Glomerular endothelial cell (primary cell): ENCODE measurements at places on chromosomes 13 and 19.

GRCh38 chr13:109776575-109776974 lies 9.8 kb downstream of the IRS2 start:
- DNase-seq: no peak

- no peak for DNase-seq
Observed at GRCh38 chr19:35265900-35266519, 2.8 kb upstream of the USF2 start.

DNA sequence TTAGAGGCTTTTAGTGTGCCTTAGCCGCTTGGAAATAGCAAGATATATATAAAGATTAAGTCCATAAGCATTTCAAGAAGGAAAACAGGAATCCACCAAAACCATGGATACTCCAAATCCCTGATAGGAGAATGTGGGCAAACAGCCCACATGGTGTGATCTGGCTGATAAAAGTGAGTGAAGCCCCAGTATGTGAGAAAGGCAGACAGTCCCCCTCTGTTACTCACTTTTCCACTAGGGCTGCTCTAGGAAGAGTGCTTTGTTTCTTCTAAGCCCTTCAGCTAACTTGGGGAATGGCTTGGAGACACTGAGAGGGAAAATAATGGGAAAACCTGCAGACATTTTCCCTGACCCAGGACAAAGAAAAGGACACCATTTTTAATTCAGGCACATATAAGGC lies 802.3 kb upstream of the PRR20A start:
- no peak for DNase-seq

GRCh38 chr13:110217811-110218210 lies 89.1 kb downstream of the COL4A1 start:
- no peak for DNase-seq

- DNase-seq: no peak
Observed at GRCh38 chr13:79445968-79446645, 34.8 kb upstream of the NDFIP2 start.

GRCh38 chr13:88085036-88085435 lies 413.9 kb downstream of the SLITRK5 start:
- DNase-seq: no peak

DNA sequence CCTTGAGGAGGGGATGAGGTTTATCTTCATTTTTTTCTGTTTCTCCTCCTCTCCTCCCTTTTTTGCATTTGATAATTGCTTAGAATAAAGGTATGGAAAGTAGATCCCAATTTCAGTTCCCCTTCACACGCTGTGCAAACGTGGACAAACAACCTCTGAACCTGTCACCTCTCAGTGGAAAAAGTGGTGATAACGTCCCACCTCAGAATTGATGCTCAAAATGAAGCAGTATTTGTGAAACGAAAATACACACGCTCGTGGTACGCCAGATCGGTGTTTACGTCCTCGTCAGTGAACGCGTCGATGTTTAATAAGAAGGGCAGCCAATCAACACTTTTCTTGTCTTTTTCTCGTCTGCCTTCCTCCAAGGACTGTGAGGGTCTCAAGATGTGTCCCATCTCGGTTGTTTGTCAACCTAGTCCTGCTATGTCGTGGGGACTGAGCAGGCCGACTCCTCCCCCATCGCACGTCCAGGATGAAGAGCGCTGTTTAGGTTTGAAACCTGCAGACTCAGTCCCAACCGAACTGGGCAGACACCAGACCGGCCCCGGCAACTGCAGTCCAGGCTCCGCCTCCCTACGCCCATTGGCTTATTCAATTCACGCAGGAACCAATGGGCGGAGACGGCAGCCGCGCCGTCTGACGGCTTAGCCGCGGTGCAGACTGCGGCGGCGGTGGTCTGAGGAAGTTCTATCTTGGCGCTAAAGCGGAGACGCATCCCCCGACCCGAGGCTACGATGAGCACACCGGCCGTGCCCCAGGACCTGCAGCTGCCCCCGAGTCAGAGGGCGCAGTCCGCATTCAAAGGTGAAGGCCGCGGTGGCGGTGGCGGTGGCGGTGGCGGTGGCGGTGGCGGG lies at the start of gene CKAP2:
Gene CKAP2, plus strand, starts transcription at position 659 of the 857 bp plus-strand sequence. Its CDS starts 79 bp downstream, at position 738.
- peak; percentile 74 for DNase-seq

GRCh38 chr19:17156947-17157302 lies 58.2 kb upstream of the USE1 start:
- no peak for DNase-seq

DNA sequence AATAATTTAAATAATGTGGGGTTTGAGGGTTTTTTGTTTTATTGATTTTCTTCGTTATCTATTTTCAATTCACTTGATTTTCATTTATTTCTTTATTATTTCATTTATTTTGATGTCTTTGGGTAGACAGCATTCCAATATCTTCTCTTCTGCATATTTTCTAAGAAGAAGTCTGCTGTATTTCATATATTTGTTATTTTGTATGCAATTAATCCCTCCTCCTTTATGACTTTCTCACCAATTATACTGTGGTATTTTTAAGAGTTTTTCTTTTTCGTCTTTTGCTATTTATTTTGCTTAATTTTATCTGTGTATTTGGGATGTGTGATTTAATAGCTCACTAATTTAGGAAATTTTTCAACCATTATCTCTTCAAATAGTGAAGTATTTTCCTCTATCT lies 1444.4 kb upstream of the MIR17HG start:
- DNase-seq: no peak

DNA sequence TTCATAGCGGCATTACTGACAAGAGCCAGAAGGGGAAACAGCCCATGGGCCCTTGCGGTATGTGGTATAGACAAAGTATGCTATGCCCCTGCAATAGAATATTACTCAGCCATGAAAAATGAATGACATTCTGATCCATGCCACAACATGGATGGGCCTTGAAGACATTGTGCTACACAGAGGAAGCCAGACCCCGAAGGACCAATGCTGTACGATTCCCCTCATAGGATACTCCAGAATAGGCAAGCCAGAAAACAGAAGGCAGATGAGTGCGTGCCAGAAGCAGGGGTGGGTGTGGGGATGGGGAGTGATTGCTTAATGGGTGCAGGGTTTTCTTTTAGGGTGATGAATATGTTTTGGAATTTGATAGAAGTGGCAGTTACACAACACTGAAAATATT lies 342.0 kb downstream of the TEX29 start:
- DNase-seq: no peak

DNA sequence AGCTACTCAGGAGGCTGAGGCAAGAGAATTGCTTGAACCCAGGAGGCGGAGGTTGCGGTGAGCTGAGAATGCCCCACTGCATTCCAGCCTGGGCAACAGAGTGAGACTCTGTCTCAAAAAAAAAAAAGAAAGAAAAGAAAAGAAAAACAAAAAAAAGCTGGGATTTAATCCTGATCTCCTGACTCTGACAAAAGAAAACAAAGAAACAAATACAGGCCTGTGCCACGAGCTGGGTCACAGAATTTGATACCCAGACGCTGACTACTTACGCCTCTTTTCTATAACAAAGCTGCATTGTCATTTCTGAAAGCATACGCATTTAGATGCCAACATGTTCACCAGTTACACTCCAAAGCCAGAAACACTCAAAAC lies 18.2 kb upstream of the GTF2F2 start:
- DNase-seq: no peak

GRCh38 chr19:20611866-20612265 lies 46.3 kb upstream of the ZNF737 start:
- no peak for DNase-seq
